IPS-NIHi11 (cell line): ENCODE measurements at places on chromosomes 5 and 9.

DNA sequence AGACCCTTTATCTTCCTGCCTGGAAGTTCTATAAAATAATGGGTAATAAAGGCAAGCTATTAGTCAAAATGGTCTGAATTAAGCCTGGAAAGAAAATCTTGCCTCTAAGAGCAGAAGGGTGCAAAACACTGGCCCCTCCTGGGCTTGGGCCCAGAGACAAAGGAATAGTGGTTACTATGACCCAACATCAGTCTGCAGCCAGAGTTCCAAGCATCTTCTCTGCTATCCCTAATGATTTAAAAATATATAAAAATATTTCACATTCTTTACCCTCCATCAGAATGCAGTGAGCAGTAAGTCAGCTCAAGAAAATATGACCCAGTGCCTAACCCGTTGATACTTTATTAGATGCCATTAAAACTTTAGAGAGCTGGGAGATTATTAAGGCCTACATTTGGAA, 14.7 kb downstream of the TNFAIP8 start:
- no peak for DNase-seq

DNA sequence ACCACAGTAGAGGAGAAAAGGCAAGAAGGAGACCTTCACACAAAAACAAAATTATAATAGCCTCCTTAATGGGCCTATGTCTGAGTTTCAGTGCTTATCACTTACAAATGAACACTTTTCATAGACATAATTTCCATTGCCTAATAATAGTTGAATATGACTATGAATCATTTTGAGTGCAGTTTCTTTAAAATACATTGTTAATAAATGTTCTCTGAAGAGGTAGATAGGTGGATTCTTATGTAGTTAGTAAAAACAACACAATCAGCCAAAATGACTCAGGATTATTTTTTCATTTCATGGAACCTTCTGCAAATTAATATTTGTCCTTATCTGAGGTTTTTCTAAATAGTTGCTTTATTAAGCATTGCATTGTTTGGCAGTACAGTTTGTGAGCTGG, 45.6 kb downstream of the DAPK1 start:
- DNase-seq, result no peak

DNA sequence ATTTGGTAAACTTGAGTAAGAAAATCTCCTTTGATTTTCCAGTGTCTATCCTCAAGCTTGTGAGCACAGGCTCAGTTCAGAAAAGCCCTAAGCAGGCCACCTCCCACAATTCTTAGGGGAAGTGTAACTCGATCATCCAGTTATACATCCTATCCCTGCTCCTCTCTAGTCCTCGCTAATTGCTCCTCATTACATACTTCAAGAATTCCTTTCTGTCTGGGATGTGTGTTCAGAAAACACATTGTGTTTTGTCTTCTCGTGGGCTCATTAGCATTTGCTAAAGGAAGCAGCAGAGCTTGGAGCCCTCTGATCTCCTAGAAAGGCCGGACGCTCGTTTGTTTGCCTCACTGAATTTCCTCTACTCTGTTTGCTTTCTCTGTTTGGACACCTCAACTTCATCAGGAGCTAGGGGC, 268.2 kb upstream of the RFX3 start:
- peak; percentile 55 for DNase-seq

DNA sequence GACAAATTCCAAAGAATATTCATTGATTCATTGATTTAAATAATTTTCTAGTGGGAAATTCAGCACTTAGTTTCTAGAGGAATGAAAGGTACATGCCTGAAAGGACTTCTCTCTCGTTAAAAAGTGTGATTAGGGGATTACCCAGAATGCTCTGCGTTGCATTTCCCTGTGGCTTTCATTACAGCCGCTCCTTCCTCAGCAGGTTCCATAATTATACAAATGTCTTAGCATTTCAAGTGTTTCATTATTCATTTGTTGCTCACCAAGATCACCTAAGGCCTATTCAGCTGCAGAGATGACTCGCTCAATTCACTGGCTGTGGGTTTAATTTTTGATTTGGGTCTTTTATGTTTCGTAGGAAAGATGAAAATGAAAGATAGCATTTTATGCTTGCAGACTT, 52.8 kb downstream of the SPATA31C2 start:
- DNase-seq, result no peak

DNA sequence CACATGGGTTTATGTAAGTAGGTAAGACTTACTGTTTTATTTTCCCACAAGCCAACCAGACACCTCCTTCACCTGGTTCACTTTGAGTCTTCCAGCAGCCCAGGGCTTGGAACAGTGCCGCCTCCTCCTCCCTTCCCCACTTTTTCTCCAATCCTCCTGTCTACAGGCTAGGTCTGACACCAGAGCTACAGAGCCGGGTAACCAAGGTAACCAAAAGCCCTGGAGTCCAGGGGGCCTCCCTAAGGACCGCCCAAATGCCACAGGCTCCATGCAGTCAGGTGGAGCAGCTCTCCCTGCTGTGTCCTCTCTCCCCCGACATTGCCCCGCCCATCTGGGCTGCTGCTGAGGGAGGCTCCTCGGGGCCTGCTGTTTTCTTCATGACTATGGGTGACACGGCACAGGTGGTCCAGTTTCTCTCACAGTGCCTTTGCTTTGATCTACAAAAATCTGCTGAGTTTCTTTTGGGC, 138.0 kb upstream of the EFNA5 start:
- peak; percentile 94 for DNase-seq

- no peak for DNase-seq
These were observed 433.4 kb upstream of the BRINP1 start for GRCh38 chr9:119802621-119803020.

- DNase-seq, result no peak
These were observed 176.1 kb downstream of the GADD45G start for GRCh38 chr9:89780959-89781358.

DNA sequence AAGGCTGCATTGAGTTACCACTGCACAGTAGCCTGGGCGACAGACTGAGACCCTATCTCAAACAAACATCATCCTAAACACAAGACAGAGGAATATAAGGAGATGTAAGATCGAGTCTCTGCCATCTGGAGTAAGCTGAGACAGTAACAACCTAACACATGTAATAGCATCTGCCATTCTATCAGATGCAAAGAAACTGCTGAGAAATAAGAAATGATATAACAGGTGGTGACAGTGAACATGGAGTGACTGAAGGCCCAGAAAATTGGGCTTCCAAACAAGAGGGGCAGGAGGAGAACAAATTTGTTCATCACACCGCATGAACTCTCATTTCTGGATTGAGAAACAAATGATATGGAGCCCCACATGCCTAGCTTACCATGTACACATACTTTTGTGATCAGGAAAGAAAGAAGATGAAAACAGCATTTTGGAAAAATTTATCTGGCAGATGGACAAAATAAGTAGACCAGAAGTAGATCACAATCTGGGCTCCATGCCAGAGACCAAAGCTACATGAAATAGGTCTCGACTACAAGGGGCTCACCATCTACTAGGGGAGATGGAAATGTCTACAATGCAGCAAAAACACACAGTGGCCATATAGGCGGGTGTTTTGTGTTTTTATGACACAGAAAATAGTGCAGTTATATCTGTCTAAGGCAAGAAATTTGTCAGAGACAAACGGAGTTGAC, 45.5 kb downstream of the ECPAS start:
- no peak for DNase-seq

- no peak for DNase-seq
These were observed 20.9 kb downstream of the SH3GLB2 start for GRCh38 chr9:129007035-129007765.

GRCh38 chr5:76908166-76908565, 44.7 kb upstream of the CRHBP start:
- DNase-seq, result no peak

- peak; percentile 76 for DNase-seq
These were observed 31.4 kb downstream of the FXN start for GRCh38 chr9:69066955-69067354.

DNA sequence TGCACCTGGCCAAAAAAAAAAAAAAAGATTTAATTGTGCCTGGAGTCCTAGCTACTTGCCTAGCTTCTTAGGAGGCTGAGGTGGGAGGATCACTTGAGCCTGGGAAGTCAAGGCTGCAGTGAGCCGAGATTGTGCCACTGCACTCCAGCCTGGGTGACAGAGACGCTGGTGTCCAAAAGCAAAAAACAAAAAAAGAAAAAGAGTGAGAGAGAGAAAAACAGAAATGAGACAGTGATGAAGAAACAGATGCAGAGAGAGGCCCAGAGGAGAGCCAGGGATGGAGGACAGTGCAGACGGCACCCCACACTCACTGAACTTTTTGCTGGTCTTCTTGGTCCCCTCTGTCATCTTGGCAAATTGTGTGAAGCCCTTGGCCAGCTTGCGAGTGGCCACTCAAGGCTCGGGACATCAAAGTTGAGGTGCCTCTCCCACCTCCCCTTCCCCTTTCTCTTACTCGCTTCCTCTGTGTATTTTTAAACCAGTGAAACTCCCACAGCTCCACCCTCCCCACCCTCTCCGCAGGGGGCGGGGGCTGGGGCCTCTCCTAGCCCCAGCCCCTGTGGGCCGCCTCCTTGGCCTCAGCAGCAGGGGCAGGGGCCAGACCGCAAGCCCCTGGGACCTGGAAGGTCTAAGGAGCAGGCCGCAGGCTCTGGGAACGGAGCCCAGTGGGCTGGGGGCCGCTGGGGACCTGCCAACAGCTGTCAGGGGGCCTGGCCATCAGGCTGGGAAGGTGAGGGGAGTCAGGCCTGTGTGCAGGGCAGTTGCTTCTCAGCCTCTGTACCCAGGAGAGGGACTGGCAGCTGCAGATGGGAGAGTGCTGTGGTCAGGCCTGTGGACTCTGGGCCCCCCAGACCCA, at the start of gene SH2D3C:
Gene SH2D3C (minus strand): TSS at position 387 of the 856 bp plus-strand sequence. CDS start 39 bp downstream, at position 348.
- DNase-seq, result no peak

DNA sequence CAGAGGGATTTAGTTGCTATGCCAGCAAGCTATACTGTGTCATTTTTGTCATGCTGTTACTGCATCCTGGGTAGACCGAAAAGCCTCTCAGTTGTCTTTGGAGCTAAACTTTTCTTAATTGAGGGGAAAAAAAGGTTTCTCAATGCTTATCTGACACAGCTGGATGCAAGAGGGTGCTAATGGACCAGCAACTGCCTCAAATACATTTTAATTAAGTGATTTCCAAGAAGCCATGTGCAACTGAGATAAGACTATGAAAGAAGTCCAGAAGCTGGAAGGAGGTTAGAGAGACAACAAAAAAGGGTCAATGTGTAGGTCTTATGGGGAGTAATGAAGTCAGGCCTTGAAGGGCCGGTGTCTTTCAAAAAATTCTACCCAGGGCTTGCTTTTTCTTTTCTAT, 465.7 kb upstream of the DMAC1 start:
- no peak for DNase-seq

DNA sequence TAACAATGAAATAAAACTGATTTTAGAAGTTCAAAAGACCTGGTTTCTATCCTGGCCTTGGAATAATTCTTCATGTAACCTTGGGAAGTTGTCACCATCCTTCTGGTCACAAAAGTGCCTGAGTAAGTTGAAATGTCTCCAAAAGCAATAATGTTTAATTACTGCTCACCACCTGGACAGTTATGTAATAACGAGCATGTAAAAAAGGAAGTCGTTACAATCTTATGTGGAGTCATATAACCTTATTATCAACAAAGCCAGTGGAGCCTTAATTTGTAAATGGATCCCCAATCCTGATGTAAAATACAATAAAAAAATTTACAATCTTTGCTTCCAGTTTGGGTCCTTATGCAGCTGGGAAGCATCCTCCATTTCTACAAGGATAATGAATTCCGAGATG, 64.2 kb upstream of the GPR151 start:
- no peak for DNase-seq

DNA sequence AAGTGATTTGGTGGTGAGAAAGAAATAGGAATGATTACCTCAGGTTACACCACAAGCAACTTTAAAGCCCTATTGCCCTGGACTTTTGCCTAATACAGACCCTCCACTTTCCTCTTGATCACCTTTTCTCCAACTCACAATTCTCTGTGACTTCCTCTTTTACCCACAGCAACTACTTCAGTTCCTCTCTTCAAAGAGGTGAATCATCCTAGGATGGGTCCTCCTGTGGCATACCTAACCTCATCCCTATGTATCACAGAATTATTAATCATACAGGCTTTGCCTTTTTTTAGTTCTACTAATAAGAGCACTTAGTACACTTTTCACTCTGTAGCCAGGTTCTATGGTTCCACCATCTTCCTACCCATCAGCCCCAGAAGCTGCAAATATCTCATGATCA, 19.6 kb upstream of the INSL6 start:
- no peak for DNase-seq

DNA sequence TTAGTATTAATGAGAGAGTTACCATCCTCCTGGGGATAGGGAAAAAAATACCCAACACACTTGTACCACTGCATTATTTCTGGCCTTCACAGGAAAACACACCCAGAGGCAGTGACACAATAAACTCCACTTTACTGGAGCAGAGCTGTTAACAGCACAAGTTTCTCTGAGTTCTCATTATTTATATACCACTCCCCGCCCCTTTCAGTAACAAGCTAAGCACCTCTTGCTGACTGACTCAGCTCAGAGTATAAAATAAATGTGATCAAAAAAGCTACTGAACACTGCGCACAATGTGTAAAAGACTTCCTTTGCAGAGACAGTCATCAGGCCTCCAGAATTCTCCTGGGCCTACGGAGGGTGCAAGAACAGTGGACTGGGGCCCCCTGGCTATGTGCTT, 21.6 kb downstream of the KLF9 start:
- DNase-seq, result no peak

DNA sequence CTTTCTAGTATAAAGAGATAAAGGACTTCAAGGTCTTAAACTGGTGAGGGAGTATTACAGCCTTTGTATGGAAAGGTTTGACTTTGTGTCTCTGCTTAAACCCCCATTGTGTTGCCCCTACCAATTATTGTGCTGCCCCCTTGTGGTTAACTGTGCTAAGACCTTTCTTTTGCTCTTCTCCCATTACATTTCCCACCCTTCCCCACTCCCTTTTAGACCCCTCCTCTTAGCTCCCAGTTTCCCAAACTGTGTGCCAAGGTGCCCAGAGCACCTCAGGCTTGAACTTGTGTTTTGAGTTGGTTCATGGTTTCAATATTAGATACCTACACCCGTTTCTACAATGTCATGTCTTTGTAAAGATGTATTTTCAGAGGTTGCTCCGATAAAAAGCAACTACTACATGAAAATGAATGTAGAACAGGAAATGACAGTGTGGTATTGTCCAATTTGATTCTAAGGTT, 2.9 kb downstream of the JAK2 start:
- DNase-seq, result peak; percentile 66

DNA sequence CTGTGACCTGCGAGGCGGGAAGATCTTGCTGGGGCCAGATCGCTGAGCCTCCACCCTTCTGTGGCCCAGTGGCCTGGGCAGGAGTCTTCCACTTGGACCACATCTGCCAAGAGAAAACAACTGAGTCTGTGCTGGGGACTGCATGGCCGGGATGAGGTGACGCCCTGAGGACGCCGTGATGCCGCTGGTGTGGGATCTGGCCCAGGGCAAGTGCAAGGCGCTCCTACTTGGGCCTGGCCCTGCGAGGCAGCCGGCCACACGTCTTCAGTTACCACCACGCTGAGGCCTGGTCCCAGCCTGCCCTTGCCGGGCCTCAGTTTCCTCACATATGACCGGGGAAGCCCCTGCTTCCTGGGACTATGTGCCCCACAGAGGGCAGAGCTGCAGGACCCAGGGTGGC, 133.4 kb downstream of the SLC25A46 start:
- no peak for DNase-seq
